Mesenteric fat pad (tissue), 1 donor: ENCODE measurements at places on chromosomes 12 and 14. TPM values are rescaled to one million over a fixed set of nuclear protein-coding genes. Genes with fewer than 3 reads are reported as not detected.

DNA sequence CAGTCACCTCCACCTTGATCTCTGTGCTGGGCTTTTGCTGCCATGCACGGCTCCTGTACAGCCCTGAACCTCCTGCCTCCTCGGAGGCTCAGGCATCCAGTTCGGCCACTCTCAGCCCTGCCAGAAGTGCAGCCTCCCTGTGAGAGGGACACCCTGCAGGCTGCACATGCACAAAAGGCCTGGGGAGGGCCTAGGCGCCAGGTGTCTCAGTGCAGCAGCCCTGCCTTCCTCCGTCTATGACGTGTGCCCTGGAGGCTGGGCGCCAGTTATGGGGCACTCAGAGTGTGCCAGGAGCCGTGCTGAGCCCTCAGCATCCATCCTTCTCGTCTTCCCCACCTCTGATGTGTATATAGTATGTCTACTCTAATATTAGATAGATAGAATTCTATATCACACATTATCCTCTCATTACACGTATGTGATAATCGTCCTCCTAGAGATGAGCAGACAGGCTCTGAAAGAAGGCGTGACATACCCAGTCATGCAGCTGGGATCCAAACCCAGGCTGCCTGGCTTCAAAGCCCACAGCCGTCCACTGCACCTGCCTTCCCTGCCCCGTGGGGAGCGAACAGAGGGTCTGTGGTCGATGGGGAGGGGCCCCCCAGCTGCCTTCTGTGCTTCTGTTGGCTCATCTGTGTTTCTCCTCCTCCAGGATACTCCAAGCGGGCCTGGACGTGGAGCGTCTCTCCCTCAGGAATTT, 101.1 kb downstream of the B4GALNT3 start:
- no peak for DNase-seq

DNA sequence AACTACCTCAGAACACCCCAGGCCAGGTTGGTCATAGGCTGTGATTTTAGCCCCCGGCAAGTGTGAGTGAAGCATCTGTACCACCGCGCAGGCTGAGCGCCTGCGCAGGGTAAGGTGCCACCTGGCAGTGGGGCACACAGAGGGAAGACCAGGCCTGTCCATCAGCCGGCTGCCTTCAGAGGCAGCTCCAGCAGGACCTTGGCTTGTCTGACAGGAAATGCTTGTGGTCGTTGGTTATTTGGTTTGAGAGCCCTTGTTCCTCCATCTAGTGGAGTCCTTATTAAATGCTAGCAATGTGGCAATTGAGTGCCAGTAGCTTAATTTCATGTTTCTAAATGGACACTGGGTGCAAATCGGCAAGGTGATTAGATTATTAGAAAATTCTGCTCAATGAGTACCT, 27.5 kb downstream of the SLC25A29 start:
- no peak for DNase-seq

Gene COCH
- total RNA-seq: 5.8 TPM

GRCh38 chr14:28758885-28759652, 7.5 kb upstream of the FOXG1 start:
- no peak for DNase-seq

DNA sequence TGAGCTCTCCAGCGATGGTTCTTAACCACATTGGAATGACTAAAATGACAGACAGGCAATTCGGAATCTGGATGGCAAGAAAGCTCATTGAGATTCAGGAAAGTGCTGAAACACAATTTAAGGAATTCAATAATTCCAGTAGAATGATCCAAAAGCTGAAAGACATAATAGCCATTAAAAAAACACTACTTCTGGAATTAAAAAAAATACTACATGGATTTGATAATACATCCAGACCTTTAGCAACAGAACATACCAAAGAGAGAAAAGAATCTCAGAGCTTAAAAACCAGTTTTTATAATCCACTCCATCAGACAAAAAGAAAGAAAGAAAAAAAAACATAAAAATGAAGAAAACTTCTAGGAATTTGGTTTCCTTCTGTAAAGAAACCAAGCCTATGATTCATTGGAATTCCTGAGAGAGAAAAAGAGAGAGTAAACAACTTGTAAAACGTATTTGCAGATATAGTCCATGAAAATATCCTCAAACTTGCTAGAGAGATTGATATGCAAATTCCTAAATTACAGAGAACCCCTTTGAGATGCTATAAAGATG, 52.8 kb downstream of the SLCO1B1 start:
- no peak for DNase-seq

GRCh38 chr14:28088125-28088524, 678.5 kb upstream of the FOXG1 start:
- no peak for DNase-seq

DNA sequence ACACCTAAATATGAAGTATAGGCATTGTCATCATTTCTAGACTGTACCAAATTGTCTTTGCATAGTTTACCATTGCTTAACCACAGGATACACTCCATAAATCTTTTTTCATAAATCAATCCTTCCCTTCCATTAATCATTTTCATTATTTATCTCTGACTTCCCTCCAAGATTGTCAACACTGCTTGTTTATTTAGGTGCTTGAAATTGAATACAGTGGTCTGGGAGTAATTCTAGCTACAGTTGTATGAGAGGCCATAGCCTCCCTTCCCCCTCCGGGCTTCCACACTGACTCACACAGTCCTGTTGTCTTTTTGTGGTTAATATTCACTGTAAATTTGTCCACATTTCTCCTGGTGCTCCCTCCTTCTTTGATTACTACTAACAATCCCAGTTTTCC, 114.2 kb upstream of the ARID2 start:
- no peak for DNase-seq

DNA sequence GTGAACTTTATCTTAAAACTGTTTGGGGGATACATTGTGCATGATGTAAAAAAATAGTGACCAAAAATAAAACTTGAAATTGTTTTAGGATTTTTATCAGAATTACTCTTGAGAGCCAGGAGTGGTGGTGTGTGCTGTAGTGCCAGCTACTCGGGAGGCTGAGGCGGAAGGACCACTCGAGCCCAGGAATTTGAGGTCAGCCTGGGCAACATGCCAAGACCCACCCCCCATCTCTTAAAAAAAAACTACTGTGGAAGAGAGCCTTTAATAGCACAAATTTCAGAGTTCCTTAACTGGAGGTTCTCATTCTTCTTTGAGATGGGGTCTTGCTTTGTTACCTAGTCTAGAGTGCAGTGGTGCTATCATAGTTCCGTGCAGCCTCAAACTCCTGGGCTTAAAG, 21.5 kb downstream of the CPSF2 start:
- DNase-seq: no peak

Gene IL22
- total RNA-seq: not detected

Gene SPTB
- 0.67 TPM for total RNA-seq

- DNase-seq: no peak
Measured at GRCh38 chr14:31232081-31232480, 24.5 kb upstream of the HECTD1 start.

Gene TAS2R50
- total RNA-seq: 2.0 TPM

- no peak for DNase-seq
Measured at GRCh38 chr12:7411343-7411742, 32.6 kb downstream of the CD163L1 start.

GRCh38 chr14:55123852-55124639, 5.0 kb upstream of the LGALS3 start:
- no peak for DNase-seq
